Activated T-cell treated with anti-CD3 and anti-CD28 coated beads for 24 hours (primary cell): ENCODE measurements at places on chromosomes 7 and 10.

DNA sequence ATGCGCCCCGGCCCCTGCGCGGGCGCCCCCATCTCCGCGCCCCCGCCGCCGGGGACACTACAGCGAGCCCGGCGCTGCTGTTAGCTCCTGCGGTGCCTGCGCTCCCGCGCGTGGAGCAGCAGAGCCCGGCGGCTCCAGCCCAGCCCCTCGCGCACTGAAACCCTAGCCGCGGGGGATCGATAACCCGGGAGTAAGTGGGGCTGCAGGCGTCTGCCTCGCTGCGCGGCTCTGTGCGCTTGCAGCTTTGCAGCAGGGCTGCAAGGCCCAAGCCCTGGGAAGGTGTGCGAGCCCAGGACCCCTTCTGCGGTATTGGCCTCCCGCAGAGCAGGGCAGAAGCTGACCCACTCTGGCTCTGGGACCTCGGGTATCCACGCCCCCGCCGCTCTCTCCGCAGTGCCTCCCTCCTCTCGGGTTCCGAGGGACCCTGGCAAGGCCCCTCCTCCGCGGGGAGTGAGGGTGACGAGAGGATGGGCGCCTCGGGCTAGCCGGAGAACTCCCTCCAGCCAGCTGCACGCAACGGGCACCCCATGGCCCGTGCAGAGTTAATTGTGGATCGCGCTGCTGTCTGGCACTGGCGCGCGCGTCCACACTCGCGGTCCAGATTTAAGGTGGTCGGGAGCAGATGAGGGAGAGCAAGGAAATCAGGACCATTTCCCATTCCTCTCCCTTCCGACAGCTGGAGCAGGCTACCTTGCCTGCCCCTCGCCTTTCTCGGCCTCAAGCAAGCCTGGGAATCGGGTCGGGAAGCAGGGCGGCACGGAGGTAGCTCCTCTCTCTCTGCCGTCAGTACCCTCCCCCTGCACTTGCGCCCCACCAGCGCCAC is 2.1 kb downstream of the SHH start:
- no peak for DNase-seq

GRCh38 chr7:1857487-1858421 is 187.7 kb downstream of the ELFN1 start:
- no peak for DNase-seq

DNA sequence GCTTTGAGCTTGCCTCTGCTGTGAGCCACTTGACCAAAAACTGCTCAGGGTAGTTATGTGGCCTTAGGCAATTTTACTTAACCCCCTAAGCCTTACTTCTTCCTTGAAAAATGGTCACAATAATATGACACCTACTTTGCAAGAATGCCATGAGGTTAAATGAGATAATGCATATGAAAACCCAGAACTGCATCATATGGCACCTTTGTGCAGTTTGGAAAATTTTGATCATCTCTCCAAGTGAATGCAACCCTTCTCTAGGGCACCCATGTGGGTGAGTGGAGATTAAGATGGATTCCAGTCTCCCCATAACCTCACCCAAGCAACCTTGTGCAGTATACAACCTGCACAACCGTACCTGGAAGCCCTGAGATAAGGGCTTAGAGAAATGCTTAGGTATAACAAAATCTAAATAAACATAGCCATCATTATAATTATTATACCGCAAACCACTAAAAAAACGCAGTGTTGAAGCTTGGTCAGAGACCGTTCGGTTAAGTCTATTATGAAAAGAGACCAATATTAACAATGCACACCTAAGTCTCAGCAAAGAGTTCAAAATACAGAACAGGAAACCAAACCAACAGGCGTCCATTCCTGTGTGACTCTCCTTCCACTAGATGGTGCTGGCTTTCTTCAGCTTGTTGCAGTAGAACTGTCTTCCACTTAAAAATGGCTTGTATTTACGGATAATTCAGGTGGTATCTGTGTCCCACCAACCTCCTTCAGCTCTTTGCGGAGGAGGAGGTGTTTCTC is 21.0 kb upstream of the ASB15 start:
- no peak for DNase-seq

- DNase-seq = no peak
Measured at GRCh38 chr7:140010194-140010895, 52.4 kb downstream of the PARP12 start.

DNA sequence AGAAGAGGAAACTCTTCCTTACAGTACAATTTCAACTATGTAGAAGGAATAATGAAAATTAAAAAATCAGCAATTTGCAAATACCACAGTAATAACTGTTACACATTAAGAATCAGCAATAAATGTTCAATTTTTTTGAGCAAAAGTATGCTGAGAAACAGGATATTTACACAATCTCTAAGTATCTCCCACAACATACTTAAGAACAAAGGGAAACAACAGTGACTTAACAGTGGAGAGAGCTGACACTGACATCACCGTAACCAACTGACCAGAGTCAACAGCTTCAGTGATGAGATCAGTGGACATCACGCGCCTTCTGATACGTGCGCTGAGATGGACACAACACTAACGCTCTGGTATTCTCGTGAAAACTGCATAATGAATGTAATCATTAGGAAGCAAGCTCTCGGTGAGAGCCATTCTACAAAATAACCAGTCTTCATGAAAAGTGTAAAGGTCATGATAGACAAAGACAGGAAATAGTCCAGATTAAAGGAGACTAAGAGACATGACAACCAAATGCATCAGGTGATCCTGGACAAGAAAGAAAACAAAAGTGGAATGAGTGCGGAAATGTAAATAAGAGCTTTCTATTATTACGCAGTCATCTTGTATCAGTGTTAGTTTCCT is 82.6 kb downstream of the PIP4K2A start:
- DNase-seq = no peak

DNA sequence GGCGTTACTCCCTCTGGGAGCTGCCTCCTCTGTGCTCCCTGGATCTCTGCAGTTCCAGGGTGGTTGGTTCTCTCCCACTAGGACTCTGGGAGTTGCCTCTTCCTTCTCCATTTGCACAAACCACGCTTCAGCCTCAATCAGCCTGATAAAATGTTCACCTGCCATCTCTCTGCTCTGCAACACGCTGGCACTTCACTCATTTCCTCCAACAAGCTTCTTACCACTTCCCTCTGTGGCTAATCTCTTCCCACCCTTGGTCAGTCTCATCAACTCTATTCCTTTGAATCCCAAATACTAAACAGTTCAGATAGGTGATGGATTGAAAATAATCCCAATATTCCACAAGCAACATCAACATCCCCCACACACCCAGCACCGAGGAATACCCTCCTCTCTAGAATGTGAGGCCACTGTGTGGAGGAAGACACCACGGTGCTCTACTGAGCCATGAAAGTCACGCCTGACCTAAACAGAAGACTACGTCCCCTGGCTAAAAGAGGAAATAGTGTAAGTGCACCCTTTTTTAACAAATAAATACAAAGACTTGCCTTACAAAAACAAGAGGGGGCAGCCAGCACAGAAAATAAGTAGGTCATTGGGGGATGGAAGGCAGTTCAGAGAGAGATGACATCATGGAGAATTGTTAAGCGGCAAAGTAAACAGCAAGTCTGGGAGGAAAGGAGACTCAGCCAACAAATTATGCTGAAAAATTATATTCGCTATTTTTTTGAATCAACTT is 1.9 kb upstream of the FAM170B start:
- no peak for DNase-seq

GRCh38 chr10:83373671-83374070 is 765.6 kb upstream of the GHITM start:
- DNase-seq = no peak

- DNase-seq = no peak
Measured at GRCh38 chr10:113067501-113067900, 117.5 kb downstream of the TCF7L2 start.

DNA sequence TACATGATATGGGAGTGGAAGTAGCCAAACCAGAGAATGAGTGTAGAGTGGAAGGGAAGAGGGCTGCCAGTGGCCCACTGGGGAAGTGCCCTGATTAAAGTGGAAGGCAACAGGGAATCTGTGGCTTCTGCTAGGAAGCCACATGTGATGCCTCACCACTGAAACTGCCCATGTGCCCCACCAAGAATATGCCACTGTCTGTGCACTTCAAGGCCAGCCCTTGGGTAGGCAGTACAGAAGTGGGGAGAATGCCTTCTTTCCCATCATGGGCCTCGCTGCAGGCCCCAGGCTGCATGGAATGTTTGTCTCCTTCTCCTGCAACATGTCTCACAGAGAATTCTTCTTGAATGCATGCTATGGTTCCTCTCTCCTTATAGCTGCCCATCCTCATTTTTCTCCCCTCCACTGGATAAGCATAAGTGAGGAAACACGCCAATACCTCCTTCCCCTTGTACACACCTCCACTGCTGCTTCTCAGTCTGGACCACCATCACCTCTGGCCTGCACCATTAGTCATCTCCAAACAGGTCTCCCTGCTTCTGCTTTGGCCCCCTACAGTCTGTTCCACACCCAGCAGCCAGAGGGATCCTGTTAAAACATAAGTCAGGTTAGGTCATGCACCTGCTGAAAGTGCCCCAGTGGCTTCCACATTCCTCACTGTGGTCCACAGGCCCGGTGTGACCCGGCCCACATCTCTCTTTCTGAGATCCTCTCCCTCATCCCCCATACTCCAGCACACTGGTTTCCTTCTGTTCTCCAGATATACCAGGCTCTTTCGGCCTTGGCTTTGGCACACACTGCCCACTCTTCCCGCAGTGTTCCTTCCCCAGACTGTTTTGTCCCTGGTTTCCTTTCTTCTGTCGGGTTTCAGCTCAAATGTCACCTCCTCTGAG is 37.1 kb downstream of the SNX10 start:
- DNase-seq = no peak

- DNase-seq = no peak
Measured at GRCh38 chr10:24238519-24239247, 29.7 kb downstream of the KIAA1217 start.

GRCh38 chr7:43937444-43937843 is 11.2 kb downstream of the UBE2D4 start:
- DNase-seq = no peak

GRCh38 chr7:151688236-151688780 is 168.6 kb upstream of the RHEB start:
- no peak for DNase-seq

GRCh38 chr7:91242097-91242844 is 22.0 kb upstream of the FZD1 start:
- DNase-seq = no peak

GRCh38 chr10:123165445-123166072 is 11.4 kb downstream of the BUB3 start:
- no peak for DNase-seq

DNA sequence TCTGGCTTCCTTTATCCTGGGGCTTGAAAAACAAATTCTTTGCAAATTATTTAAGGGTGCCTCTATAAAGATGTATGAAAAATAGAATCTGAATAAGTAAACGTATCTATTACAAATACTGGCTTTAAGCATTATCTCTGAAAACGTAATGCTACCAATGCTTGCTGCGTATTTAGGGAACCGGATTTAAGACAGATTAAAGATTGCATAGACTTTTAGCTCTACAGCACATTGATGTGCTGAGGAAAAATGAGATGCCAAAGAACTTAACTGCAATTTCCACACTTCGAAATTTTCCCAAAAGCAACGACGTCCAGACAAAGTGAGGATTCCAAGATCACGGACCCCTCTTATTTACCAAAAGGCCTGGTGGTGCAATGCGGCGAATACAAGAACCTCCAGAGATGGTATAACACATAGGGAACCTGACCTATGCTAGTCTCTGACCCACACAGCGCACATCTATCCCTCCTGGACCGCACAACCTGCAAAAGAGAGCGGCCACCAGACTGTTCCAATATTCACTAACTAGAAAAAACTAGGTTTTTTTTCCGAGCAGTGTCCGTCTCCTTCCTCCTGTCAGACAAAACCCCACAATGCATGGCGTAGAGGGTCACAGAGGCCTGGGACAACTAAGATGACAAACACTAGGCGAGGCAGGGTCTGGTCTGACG is 34.3 kb upstream of the PHF14 start:
- no peak for DNase-seq

DNA sequence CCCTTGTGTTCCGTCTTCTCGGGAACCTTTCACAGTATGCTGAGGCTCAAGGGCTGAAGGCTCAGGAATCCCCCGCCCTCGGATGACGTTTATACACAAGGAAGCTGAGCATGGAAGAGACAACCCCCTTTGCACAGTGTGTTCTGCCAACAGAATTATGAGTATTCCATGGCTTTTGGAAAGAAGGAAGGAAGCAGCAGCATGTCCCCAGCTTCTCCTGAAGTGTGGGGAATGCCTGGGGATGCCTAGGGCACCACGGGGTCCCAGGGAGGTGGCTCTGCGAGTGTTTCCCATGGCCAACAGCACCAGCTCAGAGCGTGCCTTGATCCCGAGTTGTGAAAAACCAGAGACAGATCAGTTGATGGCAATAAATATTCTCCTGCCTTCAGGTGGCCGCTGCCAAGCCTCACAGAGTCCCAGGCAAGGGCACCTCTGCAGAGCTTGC is 88.8 kb upstream of the DDC start:
- no peak for DNase-seq

- no peak for DNase-seq
Measured at GRCh38 chr10:72424561-72424960, 69.8 kb upstream of the DNAJB12 start.

- DNase-seq = no peak
Measured at GRCh38 chr10:3622427-3622826, 162.6 kb downstream of the KLF6 start.

DNA sequence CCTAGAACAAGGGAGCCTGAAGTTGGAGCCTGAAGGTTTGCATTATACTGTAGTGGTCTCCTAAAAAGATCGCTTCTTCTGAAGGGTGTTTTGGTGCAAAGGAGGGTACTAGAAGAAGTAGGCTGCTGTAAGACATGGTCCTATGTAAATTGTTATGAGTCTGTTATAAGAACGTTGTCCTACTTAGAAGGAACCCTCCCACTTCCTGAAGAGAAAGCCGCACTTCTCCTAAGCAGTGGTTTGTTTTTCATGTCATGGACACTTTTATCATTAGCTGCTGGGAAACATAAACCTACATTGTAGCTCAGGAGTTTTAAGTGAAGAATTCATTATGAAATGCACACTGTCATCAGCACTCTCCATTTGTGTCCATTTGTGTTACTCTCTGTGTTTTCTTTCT is 129.1 kb upstream of the ITGB1 start:
- no peak for DNase-seq

DNA sequence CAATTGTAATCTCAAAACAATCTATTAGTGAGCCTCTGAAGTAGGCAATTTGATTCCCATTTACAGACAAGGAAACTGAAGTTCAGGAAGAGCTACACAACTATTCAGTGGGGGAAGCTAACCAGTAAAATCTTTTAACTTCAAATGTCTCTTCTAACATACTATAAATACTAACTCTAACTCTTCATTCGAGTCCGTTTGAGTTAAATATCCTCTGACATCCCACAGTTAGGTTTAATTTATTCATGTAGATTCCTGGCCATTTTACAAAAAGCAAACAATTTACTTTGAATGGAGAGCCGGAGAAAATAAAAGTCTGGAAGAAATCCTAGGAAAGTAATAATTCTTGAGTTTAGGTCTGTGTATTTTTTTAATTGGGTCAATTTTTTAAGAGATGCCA is 64.7 kb downstream of the HYCC1 start:
- no peak for DNase-seq

GRCh38 chr7:144594580-144594979 is 191.1 kb upstream of the NOBOX start:
- DNase-seq = no peak
